Stimulated activated CD8-positive, alpha-beta memory T cell treated with anti-CD3 and anti-CD28 coated beads, Interleukin-7, amount 100 ng/mL, for 48 hours (primary cell): ENCODE measurements at places on chromosomes 6 and 20.

- DNase-seq: no peak
Measured at GRCh38 chr20:20668639-20669038, 43.8 kb downstream of the RALGAPA2 start.

GRCh38 chr6:161578478-161578877 is 304.6 kb upstream of the AGPAT4 start:
- DNase-seq: no peak

DNA sequence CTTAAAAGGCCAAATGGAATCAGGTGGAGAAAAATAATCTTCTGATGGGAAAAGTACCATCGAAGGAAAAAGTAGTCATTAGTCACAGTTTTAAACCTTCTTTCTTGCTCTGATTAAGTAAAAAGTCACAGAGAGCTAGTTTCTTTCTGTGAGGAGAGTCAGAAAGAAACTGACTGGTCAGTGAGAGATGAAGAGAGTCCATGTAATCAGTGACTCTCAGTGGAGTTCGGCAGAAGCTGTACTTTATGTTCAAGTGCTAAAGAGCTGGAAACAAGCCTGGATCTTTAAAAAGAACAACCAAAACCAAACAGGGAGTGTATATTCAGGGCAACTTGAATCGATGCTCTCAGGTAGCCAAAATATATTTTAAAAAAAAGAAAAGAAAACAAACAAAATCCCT is 44.5 kb downstream of the MDGA1 start:
- DNase-seq: no peak

GRCh38 chr6:126302191-126302590 is 37.7 kb upstream of the CENPW start:
- DNase-seq: no peak

- no peak for DNase-seq
Measured at GRCh38 chr20:35698298-35699126, 640 bp downstream of the NFS1 start.

GRCh38 chr6:80029470-80029869 is 25.0 kb downstream of the TTK start:
- DNase-seq: no peak

DNA sequence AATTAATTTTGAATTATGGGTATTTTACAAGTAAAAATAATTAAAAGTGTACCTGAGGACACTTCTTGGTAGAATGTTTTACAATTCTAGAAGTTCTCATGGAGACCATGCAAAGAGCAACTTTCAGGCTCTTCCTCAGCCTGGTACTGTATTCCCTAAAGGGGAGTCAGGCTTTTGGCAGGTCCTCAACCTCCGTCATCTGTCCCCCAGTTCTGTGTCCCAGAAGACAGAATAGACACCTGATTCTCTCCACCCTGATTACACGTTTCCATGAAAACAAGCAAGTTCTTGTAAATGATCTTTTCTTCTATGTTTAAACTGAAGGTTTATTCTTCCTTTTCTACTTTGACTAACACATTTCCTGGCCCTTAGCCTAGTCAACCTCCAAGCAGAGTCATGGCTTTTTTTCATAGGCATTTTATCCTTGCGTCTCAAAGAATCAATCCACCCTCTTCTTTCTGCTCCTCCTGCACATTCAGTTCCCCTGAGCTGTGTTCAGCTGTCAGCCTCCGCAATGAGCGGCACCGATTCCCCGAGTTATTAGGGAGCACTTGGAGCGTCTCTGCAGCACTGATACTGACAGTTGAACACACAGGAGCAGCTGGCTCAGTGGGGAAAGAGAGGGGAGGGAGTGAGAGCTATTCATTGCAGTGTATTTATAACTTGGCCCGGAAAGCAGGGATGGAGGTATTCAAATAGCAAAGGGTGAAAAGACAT is 1082.4 kb upstream of the MAP3K7 start:
- no peak for DNase-seq

DNA sequence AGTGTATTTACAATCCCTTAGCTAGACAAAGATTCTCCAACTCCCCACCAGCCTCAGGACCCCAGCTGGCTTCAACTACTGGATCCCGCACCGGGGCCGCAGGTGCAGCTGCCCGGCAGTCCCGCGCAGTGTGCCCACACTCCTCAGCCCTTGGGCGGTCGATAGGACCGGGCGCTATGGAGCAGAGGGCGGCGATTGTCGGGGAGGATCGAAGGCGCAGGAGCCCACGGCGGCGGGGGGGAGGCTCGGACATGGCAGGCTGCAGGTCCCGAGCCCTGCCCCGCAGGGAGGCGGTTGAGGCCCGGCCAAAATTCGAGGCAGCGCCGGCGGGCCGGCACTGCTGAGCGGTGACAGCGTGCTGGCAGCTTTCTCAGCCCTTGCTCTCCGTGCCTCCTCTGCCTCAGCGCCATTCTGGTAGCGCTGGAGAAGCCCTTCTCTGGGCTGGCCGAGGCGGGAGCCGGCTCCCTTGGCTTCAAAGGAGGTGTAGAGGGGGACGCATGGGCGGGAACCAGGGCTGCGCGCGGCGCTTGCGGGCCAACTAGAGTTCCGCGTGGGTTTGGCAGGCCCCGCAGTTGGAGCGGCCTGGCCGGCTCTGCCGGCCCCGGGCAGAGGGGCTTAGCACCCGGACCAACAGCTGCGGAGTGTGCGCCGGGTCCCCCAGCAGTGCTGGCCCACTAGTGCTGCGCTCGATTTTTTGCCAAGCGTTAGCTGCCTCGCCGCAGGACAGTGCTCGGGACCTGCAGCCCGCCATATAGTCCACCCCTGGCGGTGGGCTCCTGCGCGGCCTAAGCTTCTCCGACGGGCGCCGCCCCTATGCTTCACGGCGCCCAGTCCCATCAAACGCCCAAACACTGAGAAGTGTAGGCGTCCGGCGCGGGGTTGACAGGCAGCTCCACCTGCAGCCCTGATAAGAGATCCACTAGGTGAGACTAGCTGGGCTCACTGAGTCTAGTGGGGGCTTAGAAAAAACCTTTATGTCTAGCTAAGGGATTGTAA is 32.4 kb upstream of the KIF13A start:
- DNase-seq: no peak

- DNase-seq: no peak
Measured at GRCh38 chr20:35506872-35507638, 22.4 kb downstream of the C20orf173 start.

GRCh38 chr6:40280231-40280630 is 306.9 kb downstream of the LRFN2 start:
- DNase-seq: no peak

DNA sequence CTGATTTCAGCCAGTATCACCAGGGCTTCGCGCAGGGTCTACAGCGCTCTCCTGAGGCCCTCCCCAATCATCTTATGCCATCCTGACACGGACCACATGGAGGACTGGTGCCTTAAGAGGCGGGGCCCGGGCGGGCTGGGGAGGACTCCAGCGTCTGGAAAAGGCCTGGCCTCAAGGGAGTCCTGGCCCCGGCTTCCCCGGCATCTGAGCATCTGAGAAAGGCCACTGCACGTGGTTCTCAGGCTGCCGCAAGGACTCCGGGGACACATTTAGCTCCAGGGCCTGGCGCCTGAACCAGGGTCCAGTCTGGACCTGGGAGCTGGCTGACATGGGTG is 21.4 kb downstream of the BHLHE23 start:
- no peak for DNase-seq

DNA sequence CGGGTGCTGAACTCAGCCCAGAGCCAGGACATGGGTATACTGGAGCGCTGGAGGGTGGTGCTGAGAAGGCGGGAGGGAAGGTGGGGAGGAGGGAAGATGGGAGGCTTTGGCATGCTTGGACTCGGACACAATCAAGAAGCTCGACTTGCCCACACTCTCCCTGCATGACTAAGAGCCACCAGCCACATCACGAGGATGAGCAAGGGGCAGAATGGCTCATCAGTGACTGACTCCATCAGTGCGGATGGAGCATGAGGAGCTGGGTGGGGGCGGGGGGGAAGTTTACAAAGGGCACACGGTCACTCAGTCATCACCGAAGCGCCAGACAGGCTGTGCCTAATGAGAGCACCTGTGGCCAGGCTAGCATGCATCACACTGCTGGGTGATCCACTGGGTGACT is 222.8 kb downstream of the KIF16B start:
- DNase-seq: no peak

DNA sequence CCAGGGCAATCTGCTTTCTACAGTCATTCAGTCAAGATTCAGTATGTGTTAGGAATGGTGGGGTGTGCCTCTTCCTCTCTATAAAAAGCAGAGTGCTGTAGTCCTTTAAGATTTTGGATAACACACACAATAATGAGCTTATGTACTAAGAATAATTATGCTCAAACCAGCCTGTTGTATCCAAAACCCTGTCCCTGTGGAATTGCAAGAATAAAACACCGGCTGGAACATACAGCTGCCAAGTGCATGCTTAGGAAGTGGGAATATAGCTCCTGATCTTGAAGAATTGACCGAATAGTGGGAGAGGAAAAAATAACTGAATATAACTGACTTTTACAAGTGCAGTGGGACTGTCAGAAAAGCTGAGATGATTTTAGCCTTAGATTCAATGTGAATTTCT is 979 bp upstream of the MOCS1 start:
- no peak for DNase-seq

- no peak for DNase-seq
Measured at GRCh38 chr6:111938710-111939109, 65.5 kb upstream of the FYN start.

GRCh38 chr6:156699017-156699421 is 78.2 kb upstream of the ARID1B start:
- no peak for DNase-seq

DNA sequence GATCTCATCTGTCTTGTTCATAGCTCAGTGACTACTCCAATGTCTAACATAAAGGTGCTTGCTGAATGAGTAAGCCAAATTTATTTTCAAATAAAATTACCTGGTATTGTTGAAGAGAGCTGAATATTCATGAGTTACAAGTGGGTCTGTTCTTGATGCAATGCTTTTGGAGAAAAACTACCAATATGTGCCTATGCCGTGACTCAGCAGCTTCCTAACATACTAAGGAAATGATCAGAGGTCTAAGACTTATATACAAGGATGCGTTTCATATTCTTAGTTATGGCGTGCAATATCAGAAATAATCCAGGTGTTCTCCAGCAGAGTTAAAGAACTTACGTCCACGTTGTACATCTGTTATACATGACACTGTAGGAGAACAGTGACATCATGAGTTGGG is 5.1 kb downstream of the FAM120B start:
- DNase-seq: no peak

DNA sequence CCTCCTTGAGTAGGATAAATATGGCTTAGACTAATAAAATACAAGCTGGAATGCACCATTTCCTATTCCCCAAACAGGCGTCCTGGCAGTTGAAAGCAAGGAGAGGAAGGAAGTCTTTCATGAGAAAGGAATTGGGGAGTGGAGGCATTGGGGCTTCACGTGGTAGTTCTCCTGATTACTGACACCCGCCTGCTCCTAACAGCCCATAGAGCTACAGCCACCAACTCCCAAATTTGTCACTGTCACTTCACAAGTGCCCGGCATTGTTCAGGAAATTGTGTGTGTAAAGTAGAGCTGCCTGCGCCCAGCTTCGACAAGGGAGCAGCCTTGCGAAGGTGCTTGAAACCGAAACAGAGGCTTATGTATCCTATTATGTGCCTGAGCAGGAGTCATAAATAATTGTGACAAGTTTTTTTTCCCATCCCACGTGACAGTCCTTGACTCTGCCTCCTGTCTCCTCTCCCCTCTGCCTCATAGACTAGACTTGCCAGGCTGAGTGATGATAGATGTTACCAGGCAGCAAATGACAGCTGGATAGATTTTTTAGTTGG is 301.7 kb upstream of the ZFP64 start:
- DNase-seq: no peak

DNA sequence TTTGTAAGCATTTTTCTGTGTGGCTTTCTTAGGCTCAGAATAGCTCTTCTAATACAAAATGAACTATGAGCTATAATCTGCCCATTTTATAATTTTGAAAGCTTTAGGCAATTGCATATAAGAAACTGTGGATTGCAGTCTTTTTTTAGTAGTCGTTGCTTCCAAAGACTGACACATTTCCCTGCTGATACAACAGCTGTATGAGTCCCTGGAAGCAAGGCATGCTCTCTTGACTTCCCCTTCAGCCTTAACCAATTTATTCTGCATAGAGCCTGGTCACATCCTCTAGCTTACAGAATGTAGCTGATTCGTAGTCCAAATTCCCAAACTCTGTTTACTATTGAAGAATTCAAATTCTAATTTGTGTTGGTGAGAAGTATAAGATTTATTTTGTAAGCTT is 155.3 kb upstream of the EYA4 start:
- DNase-seq: no peak

GRCh38 chr6:44678252-44678935 is 290.9 kb downstream of the CDC5L start:
- DNase-seq: no peak

DNA sequence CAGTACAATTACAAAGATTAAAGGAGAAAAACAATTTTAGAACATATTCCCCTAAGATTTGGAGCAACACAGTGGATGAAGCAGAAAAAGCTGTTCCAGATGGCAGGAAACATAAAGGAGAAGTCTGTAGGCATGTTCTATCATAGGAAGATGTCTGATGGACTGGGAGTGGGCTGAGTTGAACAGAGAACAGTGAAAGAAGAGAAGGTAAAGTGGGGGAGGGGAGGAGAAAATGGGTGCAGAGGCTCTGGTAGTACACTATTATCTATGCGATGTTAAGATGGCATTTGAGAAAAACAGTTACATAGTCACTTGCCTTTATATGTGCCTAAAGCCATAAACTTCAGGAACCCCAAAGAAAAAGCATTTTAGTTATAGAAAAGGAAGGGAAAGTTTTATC is 4.2 kb upstream of the PHIP start:
- no peak for DNase-seq

GRCh38 chr20:52801628-52802006 is 170.5 kb upstream of the TSHZ2 start:
- no peak for DNase-seq

- no peak for DNase-seq
Measured at GRCh38 chr20:2817891-2818595, 1.9 kb downstream of the TMEM239 start.

- DNase-seq: no peak
Measured at GRCh38 chr6:88882536-88882935, 80.9 kb downstream of the RNGTT start.

- no peak for DNase-seq
Measured at GRCh38 chr20:56808732-56809131, 179.6 kb downstream of the TFAP2C start.

DNA sequence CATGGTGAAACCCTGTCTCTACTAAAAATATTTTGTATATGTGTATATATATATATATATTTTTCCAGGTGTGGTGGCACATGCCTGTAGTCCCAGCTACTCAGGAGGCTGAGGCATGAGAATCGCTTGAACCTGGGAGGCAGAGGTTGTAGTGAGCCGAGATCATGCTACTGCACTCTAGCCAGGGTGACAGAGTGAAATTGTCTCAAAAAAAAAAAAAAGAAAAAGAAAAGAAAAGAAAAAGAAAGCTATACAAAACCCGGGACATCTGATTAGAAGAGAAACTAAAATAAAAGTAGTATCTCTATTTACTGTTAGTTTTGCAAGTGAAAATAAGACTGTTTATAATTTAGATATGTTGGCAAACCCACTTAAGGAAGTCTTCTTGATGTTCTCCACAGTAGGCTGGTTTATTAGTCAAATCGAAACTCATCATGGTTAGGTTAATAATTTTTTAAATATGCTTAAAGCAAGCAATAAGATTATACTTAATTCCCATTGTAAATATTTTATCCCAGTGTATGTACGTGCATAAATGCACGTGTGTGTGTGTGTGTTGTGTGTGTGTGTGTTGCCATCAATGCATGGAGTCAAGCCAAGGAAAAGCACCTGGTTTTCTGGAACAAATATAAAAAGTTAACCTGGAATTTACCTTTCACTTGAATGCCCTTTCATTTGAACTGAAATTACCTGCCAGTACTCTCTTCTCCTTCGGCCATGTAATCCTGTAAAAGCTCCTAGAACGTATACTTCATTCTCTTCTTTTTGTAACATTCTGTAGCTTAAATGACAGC is 7.1 kb downstream of the VNN2 start:
- DNase-seq: no peak

- no peak for DNase-seq
Measured at GRCh38 chr6:144066255-144066654, 29.1 kb downstream of the SF3B5 start.
